Stimulated activated CD4-positive, alpha-beta T cell treated with anti-CD3 and anti-CD28 coated beads, Interleukin-15, amount 100 ng/mL, for 1 hour (primary cell): ENCODE measurements at places on chromosomes 2 and 18.

GRCh38 chr18:76975577-76976110 lies 153.3 kb downstream of the ZNF236 start:
- no peak for DNase-seq

DNA sequence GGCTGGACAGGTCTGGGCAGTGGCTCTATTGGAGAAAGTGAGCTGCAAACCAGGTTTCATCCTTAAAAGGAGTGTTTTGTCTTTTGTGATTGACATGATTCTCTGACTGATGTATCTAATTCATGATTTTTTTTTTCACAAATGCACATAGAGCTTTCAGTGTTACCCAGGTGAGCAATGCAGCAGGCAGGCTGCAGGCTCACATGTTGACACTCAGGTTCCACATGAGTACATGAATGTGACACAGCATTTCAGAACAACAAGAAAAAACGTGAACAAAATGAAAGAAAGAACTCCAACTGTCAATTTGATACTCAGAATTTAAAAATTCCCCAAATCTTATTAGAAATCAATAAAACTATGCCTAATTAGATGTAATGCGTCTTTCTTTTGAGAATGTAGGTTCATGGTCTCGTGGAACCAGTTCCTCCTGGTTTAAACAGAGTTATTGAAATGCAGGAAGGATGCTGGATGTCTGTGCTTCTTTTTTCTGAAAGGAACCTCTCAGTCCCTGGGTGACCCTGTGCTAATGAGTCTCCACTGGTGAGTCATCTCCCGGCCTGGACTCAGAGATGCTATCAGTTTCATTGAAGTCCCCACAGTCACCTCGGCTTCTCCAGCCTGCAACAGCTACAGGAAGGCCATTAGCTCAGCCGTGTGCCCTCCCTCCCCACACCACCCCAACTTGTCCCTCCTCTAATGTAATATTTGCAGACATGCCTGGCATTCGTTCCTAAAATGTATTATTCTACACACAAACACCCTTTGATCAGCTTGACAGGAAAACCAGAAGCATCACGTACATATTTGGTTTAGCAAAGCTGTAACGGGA lies 430.4 kb downstream of the LPIN1 start:
- no peak for DNase-seq

- no peak for DNase-seq
Measured at GRCh38 chr18:72412927-72413326, 131.2 kb downstream of the CBLN2 start.

DNA sequence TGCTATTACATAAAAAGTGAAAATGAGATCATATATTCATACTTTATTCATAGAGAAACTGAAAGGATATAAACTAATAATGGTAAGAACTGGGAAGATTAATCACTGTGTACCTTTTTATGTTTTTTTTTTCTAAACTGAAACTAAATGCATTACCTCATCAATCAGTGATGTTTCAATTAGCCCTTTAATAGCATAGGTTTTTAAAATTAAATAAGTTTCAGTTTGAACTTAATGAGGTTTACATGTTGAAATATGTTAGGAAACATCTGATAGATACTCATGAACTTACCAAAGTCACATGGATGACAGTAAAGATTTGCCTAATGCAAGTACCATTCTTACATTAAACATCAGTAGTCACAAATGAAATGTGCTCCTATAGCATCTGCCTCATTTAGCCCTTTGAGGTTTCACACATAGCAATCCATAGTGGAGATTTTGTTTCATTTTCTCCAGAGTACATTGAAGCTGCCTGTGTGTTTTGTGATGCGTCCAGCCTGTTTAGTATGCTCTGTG lies 8.9 kb downstream of the MAPRE2 start:
- DNase-seq = no peak

DNA sequence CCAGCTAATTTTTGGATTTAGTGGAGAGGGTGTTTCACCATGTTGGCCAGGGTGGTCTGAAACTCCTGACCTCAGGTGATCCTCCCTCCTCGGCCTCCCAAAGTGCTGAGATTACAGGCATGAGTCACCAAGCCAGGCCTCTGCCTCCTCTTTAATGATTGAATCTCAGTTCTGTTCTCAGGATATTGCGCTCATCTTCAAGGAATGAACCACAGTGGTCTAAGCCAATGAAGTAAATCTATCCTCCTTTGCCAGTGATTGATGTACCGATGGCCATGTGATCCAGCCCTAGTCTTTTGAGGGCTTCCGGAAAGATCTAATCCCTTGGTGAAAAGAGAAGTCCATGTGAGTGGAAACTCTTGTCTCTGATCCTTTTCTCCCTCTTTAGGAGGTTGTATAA lies 48.6 kb downstream of the POLE4 start:
- no peak for DNase-seq
